HCEC 1CT (cell line): ENCODE measurements at places on chromosomes 1 and 21.

DNA sequence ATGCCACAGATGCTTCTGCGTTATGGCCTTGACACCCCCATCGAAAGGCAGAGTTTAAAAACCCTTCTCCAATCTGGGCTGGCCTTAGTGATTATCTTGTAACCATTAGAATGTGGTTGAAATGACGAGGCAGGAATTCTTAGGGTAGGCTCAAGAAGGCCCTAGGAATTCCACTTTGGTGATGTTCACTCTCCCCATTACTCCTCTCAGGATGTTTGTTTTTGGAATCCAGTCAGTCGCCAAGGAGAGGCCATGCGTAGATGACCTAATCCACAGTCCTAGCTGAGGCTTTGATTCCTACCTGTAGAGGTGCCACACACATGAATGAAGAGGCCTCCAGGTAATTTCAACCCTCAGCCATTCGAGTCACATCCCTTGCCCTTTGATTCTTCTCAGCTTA lies 318.2 kb downstream of the NEGR1 start:
- no peak for DNase-seq

DNA sequence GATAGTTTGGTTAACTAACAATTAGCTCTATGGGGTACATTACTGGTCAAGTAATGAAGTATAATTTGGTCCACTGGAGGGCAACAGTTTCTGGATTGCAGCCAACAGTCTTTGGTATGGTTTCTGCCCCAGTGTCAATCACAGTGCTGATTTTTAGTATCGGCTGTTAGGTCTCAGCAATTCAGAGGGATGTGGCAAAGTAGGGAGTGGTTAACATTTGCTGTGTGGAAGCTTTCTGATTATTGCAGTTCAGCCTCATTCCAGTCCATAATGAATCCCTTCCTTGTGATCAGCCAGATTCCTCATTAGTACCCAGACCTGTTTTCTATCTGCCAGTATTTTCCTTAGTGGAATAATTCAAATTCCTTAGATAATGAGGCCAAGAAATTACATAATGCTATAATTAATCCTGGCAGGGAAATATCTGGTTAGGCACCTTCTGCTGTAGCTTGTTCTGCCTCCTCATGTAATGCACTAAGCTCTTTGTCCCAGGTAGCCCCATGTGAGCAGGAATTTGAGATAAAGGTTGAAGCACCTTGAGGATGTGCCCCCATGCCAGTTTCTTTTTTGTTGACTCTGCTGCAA lies 14.0 kb downstream of the F3 start:
- DNase-seq = peak; percentile 64

GRCh38 chr1:93448292-93448982 lies 519 bp downstream of the FNBP1L start:
- no peak for DNase-seq

GRCh38 chr1:116667575-116668105 lies at the start of gene IGSF3:
Gene IGSF3, minus strand, starts transcription at chr1:116667733. Its CDS starts 1,407 bp downstream, at chr1:116666326.
- DNase-seq = no peak
